ENCODE measurements at places on chromosomes 5 and 9. TPM values are rescaled to one million over a fixed set of nuclear protein-coding genes. Genes with fewer than 3 reads are reported as not detected.

FOXD4L4 gene
- total RNA-seq = 0.07 TPM

TOR4A gene
- 27.5 TPM for total RNA-seq

SERF1A gene
- total RNA-seq = 0.99 TPM

GABRA1 gene
- total RNA-seq = not detected

RNF183 gene
- total RNA-seq = not detected

UBE2D2 gene
- 176 TPM for total RNA-seq

FBP1 gene
- not detected for total RNA-seq

HAVCR2 gene
- total RNA-seq = 0.57 TPM

FTMT gene
- total RNA-seq = not detected

PCDHGB3 gene
- total RNA-seq = 0.21 TPM

SLC22A4 gene
- total RNA-seq = 6.4 TPM

PCDHB7 gene
- total RNA-seq = not detected

SV2C gene
- total RNA-seq = not detected

SURF6 gene
- 24.1 TPM for total RNA-seq

PDZD2 gene
- total RNA-seq = 0.60 TPM

C5orf52 gene
- total RNA-seq = not detected

GDA gene
- total RNA-seq = 1.2 TPM

IFNA21 gene
- total RNA-seq = not detected

OTP gene
- total RNA-seq = 0.13 TPM

Measured in A549 treated with Hydrocortisone at 1 μM for 4 hours (cell line).